ENCODE measurements at places on chromosomes 11 and 22.

GRCh38 chr11:64093233-64094039 is 57.7 kb downstream of the FLRT1 start:
- no peak for DNase-seq

GRCh38 chr11:5631417-5631816 is 6.6 kb downstream of the TRIM34 start:
- DNase-seq, result no peak

GRCh38 chr22:47698906-47699305 is 936.5 kb downstream of the TBC1D22A start:
- DNase-seq, result no peak

DNA sequence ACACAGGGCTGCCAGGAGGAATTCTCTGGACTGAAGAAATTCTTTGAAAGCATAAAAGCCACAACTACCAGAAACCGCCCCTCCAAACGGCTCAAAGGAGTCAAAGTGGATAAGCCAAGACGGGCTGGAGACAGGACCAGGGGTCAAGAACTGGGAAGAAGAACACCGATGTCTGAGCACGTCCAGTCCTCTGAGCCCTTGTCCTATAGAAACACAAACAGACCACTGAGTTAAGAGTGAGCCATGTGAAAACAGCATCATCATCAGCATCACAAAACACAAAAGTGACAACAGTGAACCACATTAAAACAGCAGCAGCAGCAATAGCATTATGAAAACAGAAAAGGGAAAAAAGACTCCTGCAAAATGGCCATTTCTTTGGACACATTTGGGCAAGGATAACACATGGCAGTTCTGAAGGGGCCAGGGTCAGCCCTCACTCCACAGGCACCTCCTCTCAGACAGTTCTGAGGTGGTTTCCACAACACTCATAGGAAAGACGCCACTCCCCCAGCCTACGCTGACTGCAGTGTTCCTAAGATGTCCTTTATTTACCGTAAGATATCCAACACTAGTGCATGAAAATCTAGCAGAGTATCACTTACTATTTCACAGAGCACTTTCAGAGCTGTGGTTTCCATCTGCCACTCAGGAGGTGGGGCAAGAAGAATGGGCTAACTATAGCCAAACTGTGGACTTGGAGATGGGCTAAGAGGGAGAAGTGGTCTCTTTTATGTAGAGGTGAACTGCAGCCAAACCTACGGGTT is 28.6 kb upstream of the YPEL1 start:
- DNase-seq, result no peak

DNA sequence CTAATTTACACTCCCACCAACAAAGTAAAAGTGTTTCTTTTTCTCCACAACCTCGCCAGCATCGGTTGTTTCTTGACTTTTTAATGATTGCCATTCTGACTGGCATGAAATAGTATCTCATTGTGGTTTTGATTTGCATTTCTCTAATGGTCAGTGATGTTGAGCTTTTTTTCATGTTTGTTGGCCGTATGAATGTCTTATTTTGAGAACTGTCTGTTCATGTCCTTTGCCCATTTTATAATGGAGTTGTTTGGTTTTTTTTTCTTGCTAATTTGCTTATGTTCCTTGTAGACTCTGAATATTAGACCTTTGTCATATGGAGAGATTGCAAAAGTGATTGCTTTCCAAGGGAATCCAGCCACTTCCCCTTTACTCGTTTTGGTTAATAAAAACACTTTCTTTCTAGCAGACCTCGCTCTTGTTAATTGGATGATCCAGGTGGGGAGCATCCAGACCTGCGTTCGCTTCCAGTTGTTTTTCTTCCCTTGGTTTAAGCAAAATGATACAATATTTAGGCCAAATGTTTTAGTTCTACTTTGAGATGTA is 17.1 kb upstream of the APOL4 start:
- no peak for DNase-seq

DNA sequence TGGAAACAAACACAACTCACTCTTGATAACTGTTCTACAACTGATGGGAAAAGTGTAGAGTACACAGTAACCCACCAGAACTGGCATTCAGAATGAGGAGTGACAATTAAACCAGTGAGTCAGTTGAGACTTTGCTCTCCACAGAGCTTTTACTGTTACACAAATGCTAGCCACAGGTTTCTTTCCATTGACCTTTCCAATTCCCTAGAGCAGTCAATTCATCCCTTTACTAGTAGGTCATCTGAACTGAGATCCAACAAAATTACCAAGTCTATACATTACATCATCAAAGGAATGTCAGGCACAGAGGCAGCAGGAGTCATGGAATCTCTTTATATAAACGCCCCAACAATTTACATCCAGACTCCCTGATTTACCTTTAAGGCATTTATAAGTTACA is 65.9 kb downstream of the PHF21A start:
- no peak for DNase-seq

DNA sequence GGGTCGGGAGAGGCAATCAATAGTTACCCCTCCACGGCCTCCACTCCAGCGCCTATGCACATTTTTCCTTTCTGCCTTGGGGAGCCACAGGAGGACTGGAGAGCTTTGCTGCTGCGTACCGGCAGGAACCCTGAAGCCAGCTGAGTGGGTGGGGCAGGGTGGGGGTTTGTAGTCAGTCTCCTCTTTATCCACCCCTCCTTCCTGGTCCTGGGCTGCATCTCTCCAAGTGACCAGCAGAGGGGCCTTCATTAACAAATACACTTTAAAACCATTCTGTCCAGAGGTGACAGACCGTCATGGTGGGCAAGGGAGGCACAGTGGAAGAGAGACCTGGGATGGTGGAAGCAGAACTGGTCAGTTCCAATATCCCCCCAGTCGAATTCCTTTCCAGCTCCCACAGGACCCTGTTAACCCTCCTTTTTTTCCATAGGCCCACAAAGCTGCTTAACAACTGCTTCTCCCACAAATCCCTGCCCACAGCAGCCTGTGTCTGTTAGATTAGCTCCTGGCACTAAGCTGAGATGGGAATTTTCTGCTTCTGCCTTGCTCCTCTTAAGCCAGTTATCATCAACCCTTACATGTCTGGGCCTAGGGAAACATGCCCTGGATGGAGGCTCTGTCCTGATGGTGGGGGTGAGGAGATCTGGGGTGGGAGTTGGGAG is 3.9 kb upstream of the ABCG4 start:
- DNase-seq, result peak; percentile 32

DNA sequence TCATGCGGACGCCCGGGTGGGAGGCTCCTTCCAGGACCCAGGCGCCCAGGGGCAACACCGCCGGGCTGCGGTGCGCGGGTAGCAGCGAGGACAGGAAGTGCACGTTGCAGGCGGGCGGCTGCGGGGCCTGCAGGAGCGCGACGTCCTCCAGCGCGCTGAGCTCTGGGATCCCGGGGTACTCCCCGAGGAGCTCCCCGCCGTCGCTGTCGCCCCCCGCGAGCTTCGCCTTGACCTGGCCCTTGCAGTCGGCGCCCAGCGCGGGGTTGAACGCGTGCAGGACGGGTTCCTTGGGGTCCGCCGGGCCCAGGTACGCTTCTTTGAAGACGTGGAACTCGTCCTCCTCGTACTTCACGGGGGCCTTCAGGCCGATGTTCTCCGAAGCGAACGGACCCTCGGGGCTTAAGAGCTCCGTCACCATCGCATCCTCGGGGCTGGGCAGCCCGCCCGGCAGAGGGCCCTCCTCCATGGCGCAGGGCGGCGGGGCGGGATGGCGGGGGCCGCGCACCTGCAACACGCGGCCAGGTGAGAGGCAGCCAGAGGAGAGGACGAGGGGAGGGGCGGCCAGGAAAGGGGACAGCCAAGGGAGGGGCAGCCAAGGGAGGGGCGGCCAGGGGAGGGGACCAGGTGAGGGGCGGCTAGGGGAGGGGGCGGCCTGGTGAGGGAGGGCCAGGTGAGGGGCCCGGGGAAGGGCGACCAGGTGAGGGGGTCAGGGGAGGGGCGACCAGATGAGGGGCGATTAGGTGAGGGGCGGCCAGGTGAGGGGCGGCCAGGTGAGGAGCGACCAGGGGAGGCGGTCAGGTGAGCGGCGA is 921 bp downstream of the TESMIN start:
- no peak for DNase-seq

- no peak for DNase-seq
Measured at GRCh38 chr11:121391914-121392313, 60.2 kb upstream of the SORL1 start.

Data from HFF-Myc (cell line).